Activated naive CD4-positive, alpha-beta T cell treated with anti-CD3 and anti-CD28 coated beads, Interleukin-2, amount 10 ng/mL, durations not matched to agents 7 days and 5 days (primary cell): ENCODE measurements at places on chromosomes 1 and 21.

DNA sequence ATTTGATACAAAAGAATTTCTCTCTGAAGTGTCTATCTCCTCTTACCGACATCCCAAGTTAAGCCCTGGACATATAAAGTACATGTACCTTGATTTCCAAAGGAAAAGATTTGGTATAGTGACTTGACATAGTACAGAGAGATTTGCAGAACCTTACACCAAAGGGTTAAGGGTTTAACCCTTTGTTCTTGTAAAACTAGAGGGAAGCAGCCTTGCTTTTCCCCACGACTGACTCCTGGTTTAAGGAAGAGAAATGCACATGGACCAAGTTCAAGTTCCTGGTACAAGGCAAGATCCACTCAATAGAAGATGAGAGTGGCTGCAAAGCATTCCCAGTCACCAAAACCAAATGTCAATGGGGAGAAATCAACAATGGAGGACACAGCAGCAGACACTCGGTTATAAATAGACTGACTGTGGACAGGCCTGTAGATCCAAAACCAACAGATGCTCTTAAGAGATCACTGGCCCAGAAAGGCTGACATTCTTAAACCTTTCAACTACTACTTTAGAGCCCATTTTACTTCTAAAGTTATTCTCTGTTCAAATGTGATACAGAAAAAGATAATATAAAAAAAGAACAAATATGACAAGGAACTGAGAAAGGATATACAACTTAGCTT lies 69.4 kb downstream of the PUM1 start:
- no peak for DNase-seq

DNA sequence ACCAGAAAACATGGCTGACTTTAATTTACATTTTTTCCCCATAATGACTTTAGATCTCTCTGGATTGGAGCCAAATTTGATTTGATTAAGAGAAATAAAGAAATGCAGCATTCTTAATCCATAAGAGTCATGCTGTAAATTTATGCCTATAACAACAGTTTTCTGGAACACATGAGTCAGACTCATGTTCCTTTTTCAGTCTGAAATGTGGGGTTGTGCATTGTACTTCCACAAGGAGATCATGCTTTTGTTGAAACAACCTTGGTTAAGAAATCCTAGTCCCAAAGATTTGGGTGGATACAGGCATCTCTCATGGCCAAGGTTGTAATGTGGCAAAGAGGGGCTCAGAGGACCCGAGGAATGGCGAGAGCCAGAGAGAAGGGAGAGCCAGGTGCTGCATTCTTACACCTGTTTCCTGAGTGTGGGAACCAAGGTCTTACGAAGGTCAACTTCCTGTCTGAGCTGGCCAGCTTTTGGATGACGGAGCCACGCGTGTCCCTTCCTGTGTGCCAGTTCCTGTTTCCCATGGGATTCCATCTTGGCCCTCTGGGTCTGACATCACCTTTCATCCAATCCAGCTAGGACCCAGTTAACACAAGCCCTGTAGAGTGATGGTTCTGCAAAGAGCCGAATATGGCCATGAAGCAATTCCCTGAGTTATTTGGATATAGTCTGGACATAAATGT lies 23.1 kb downstream of the CLDN14 start:
- no peak for DNase-seq

DNA sequence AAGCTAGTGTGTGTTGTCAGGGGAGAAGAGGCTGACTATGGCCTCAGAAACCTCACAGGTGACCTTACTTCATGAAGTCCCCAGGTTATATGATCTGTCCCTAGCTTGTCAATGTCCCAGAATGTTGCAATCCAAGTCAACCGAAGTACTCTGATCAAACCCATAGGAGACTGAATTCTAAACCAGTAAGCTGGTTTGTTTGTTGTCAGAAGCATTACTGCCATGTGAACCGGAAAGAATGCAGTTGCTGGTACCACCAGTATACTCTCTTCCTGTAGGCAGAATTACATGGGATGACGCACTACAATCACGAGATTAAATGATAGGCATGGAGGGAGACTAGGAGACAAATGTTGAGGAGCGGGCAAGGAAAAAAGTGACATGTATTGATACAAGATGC lies 26.1 kb upstream of the MAN1A2 start:
- no peak for DNase-seq

DNA sequence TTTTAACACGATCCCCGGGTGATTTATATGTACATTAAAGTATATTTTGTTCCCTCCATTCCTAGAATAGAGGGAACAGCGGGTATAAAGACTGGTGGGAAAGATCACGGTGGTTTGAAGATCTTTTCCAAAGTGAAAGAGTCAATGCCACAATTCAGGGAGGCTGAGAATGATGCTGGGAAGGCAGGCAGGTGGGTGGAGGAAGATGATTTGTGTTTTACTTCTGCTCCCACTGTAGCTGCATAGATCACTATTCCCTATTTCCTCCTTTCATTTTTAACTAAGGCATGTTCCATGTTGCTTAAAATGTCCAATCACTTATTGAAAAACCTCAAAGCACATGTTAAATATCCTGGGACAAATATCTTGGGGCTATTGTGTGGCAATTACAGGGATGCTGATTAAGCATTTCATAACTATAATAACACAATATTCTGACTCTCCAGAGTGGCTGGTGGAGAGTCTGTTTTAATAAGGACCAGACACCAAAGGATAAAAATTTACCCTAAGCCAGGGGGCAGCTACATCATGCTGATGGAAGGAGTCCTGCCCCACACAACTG lies 8.4 kb upstream of the LYST start:
- DNase-seq: no peak

DNA sequence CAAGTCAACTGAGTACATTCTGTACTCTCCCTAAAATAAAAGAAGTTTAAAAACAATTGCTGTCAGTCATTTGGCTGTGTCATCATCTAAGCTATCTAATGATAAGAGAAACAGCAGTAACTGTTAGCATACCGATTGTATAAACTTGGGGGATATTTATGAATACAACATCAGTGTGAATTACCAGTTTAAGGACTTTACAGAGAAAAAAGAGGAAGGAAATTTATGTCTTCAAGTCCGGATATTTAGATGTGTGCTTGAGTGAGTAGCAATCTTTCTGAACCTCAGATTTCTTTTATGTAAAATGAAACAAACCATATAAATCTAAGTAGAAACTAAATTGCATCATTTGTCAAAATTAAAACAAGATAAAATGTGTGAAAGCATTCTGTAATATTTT lies 1557.0 kb downstream of the MRPL39 start:
- no peak for DNase-seq

- no peak for DNase-seq
These were observed 154.0 kb downstream of the DHRS3 start for GRCh38 chr1:12464045-12464461.

DNA sequence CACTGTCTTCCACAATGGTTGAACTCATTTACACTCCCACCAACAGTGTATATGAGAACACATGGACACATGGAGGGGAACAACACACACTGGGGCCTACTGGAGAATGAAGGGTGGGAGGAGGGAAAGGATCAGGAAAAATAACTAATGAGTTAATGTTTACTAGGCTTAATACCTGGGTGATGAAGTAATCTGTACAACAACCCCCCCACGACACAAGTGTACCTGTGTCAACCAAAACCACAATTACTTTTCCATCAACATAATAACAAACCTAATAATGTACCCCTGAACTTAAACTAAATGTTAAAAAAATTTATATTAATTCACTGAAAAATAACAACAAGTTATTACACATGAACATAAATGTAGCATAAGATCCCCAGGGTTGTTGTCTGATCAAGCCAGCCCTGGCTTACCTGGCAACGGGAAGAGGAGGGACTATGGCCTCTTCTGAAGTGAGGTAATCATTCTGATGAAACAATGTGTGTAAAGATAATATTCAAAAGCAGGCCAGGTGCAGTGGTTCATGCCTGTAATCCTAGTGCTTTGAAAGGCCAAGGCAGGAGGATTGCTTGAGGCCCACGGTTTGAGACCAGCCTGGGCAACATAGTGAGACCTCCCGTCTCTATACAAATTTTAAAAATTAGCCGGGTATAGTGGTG lies 40.8 kb upstream of the HEATR1 start:
- no peak for DNase-seq

DNA sequence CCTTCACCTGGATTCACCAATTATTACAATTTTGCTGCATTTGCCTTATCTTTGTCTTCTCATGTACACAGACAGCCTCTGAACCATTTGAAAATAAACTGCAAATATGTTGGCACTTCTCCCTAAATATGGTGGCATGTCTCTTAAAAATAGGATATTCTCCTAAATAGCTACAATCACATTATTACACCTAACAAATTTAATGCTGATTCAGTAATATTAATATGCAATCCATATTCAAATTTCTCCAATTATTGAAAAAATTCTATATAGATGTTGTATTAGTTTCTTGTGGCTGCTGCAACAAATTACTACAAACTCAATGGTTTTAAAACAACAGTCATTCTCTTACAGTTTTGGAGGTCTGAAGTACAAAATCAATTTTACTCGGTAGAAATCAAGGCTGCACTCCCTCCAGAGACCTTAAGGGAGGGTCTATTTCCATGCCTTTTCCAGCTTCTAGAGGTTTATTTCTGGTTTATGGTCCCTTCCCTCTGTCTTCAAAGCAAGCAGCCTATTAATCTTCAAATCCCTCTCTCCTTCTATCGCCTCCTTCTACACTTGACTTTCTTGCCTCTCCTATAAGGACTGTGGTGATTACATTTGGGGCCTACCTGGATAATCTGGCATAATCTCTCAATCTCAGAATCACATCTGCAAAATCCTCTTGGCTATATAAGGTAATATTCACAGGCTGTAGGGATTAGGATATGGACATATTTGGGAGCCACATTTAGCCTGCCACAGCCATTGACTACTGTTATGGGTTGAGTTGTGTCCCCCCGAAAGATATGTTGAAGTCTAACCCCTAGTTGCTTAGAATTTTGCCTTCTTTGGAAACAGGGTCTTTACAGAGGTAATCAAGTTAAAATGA lies 52.5 kb upstream of the BOLA1 start:
- no peak for DNase-seq

DNA sequence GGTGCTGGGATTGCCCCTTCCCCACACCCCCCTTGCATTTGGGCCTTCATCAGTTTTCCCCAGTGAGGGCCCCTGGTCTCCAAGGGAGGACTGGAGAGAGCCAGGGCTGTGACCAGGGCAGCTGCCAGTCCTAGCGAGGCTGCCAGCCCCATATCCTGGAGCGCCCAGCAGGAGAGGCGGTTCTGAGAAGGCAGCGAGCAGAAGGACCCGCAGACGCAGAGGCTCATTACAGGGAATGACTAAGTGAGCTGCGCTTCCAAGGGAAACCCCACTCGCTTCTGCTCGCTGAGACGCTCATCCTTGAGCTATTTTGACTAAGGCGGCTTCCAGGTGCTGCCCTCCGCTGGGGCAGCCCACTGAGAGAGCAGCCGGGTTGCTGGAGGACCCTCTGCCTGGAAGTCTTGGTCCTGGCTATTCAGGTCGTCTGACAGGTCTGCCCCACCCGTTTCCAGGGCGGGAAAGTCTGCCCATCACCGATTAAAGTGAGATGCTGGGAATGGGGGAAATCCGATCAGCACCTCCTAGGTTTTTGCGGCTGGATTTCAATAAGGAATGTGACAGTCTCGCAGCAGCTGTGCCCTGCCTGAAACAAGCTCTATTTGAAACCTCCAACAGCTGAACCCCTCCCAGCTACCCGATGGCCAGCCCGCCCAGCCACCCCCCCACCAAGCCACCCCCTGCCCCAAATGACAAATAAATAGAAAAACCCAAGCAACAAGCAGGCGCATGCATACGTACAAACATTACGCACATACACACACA lies 2.8 kb downstream of the KCNN3 start:
- no peak for DNase-seq

GRCh38 chr1:36805979-36806640 lies 228.2 kb downstream of the GRIK3 start:
- DNase-seq: no peak

DNA sequence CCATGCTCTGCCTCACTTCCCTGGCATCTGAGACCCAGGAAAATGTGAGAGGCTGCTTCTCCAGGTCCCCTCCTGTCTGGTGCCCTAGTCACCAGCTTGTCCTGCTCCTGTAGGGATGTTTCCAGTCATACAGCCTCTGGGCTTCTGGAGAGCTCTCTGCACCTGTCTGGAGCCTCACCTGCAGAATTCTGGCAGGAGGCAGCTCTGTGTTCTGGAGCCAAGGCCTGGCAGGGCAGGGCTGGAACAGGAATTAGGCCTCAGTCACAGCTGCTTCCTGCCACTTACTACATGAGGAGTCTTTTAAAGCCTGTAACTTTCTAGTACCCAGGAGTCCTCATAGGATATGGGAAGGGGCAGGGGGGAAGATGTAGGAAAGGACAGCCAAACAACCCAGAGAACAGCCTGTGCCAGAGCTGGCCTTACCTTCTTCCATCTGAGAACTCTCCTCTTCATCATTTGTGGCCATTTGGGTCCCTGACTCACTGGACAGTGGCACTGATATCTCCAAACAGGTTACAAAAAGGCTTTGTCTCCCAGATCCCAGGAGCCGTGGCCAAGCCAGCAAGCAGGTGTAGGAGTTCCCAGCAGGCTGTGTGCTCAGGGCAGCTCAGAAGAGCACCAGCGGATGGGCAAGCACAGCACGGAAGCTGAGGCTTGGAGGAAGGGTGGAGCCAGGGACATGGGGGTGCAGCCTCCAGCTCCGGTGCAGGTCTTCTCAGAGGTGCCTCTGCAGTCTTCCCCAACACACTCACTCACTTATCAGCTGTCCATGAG lies 31.4 kb upstream of the ARTN start:
- DNase-seq: no peak

GRCh38 chr1:200704986-200705500 lies 33.6 kb upstream of the CAMSAP2 start:
- no peak for DNase-seq

GRCh38 chr21:18155508-18156193 lies 89.0 kb upstream of the CHODL start:
- no peak for DNase-seq

DNA sequence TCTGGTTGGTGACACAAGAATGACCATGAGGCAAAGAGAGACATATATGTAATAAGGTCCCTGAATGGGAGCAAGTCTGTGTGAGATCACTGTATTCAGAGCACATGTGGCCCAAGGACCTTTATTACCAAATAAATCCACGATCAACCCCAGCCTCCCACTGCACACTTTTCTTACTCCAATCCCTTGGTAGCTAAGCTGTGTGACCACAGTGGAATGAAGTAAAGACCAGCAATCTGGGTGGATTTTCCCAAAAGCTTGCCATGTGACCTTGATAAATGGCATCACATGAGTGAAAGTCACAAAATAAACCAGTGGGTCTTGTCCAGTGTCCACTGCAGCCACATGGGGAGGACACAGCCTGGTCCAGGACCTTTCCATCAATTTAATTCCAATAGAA lies 36.7 kb upstream of the TLR5 start:
- no peak for DNase-seq

- no peak for DNase-seq
These were observed 61.3 kb downstream of the PTBP2 start for GRCh38 chr1:96782856-96783255.

DNA sequence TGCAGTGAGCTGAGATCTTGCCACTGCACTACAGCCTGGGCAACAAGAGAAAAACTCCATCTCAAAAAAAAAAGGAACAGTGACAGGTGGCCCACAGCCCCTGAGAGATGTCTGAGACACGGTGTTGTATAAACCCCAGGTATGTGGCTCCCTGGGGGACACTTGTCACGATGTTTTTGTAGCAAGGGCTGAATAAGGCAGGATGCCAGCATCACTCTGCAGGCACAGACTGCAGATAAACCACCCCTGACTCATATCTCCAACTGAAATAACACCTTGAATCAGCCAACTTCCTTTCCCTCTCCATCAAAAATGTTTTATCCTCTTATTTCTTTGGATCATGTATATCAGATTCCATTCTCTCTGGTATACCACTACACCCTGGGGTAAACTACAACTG lies 52.5 kb downstream of the NMNAT2 start:
- no peak for DNase-seq
